Smooth muscle cell of the brain vasculature (primary cell): ENCODE measurements at places on chromosomes 11 and 22.

DNA sequence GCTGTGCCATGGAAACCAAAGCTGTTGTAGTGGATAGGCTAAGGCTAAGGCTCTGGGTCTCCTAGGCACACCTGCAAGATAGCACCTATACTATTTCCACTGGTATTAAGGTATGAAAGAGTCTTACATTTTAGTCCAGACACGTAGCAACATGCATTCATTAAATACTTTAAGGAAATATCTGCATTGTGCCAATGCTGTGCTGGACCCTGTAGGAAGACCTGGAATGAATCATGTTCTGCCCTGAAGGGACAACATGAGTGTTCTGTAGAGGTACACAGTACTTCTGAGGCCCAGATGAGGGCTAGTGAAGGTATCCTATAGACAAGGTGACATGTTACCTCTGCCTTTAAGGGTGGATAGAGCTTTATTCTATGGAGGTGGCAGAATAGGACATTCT lies 35.2 kb upstream of the RRM1 start:
- DNase-seq = no peak

GRCh38 chr11:74671520-74672196 lies 59.6 kb downstream of the CHRDL2 start:
- no peak for DNase-seq

DNA sequence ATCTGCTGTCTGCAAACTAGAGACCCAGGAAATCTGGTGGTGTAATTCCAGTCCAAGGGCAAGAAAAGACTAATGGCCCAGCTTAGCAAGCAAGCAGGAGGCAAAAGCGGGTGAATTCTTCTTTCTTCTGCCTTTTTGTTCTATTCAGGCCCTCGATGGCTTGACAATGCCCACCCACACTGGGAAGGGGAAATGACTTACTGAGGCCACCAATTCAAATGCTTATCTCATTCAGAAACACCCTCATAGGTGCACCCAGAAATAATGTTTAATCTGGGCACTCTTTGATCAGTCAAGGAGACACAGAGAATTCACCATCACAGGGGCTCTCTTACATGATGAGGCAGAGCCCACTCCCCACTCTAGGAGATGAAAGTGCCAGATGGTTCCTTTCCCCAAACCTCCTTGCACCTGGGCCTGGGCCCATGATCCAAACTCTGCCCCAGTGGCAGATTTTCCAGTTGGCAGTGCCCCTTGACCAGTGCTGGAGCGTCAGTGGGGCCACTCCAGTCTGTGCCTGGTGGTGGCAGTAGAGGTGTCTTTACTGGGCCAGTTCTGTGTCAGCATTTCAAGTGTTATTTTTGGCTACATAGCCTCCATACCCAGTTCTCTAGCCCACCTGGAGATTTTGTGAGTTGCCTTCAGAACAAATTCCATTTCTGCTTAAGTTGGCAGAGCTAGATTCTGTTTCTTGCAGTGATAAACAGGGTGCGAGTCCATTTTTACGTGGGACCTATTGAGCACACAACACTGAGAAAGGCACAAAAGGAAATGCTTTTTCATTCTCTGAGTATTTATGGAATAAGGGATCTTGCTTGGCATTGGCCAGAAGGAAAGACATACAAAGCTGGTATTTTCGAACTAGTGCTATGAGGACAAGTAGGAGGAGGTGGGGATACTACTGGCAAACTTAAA lies 7.5 kb downstream of the ELMOD1 start:
- no peak for DNase-seq

- DNase-seq = no peak
Observed at GRCh38 chr11:129658526-129658867, 157.2 kb upstream of the TMEM45B start.

- DNase-seq = no peak
Observed at GRCh38 chr11:22703591-22703990, 37.2 kb downstream of the GAS2 start.

DNA sequence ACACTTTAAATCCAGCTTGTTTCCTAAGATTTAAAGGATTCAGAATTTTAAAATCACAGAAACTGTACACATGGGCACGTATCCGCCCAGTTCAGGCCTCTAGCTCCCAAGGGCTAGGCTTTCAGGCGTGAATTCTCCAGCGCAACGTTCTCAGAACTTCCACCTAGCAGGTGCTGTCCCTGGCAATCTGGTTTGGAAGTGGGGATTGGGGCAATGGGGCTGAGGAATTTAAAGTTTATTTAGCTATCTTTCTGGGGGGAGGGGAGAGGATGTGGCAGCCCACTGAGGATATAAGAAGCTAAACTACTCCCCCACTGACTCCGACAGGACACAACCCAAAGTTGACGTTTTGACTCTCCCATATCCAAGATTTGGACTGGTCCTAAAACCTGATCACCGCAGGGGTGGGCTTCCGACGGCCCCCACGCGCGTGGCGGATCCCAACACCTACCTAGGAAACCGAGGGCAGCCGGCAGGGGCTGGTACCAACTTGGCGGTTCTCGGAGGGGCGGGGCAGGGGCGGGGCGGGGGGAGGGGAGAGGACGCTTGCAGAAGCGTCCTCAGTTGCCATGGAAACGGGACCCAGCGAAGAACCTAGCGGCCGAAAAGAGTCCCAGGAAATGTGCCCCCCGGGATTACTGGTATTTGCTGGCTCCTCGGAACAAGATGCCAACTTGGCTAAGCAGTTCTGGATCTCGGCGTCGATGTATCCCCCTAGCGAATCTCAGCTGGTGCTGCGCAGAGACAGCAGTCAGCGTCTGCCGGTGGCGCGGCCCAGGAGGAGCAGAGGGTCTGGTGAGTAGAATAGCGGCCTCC lies at the start of gene HOATZ:
Gene HOATZ, plus strand, starts transcription at position 563 of the 816 bp plus-strand sequence. Its CDS starts 7 bp downstream, at position 570.
- DNase-seq = no peak

GRCh38 chr11:64124147-64124546 lies 41.8 kb downstream of the MACROD1 start:
- no peak for DNase-seq

DNA sequence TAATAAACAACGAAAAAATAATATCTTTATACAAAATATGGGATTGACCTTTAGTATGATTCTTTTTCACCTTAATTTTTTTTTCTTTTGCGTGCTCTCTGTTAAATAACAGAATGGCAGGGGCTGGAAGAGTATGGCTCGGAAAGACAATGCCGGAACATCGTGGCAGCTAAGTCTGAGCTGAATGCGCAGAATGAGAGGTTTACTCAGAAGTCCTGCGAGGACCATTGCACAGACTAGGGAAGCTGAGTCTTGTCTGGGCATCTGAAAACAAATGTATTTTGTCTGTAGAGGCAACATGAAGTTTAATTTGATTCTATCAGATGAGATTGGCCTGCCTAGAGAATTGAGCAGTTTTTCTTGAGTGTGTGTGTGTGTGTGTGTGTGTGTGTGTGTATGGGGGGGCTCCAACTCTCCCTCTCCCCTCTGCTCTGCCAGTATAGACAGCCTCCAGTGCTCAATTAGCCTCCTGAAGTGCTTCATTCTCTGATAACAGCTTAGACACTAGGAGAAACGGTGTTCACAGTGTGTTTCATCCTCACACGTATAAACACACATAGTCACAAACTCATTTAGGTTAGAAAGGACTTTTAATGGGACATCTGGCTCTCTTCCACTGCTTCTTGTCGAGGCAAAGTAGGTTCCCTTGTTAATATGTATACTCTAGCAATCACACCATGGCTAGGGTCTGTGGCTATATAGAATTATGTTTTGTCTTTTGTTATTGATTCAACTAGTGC lies 244.3 kb upstream of the SORL1-AS1 start:
- no peak for DNase-seq

GRCh38 chr11:120116966-120117365 lies 20.9 kb downstream of the TRIM29 start:
- no peak for DNase-seq

- no peak for DNase-seq
Observed at GRCh38 chr11:95086836-95087570, 2.6 kb upstream of the ENDOD1 start.

GRCh38 chr22:47558828-47559700 lies 796.6 kb downstream of the TBC1D22A start:
- DNase-seq = no peak
